ENCODE measurements at places on chromosomes 4 and X.

DNA sequence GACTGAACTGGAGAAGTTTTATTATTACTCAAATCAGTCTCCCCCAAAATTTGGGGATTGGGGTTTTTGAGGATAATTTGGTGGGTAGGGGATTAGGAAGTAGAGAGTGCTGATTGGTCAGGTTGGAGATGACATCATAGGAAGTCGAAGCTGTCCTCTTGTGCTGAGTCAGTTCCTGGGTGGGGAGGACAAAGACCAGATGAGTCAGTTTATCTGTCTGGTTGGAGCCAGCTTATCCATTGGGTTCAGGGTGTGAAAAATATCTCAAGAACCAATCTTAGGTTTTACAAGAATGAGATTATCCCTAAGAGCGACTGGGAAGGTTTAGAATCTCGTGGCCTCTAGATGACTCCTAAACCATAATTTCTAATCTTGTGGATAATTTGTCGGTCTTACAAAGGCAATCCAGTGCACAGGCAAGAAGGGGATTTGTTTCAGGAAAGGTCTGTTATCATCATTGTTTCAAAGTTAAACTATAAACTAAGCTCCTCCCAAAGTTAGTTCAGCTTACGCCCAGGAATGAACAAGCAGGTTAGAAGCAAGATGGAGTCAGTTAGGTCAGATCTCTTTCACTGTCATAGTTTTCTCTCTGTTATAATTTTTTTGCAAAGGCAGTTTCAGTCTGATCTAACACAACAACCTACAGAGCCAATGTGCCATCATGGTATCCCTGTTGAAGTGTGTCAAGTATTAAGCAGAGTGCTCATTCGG is 274.5 kb downstream of the SLC7A11 start:
- DNase-seq = no peak

- DNase-seq = no peak
Observed at GRCh38 chr4:157700898-157701694, 471.7 kb downstream of the GASK1B start.

DNA sequence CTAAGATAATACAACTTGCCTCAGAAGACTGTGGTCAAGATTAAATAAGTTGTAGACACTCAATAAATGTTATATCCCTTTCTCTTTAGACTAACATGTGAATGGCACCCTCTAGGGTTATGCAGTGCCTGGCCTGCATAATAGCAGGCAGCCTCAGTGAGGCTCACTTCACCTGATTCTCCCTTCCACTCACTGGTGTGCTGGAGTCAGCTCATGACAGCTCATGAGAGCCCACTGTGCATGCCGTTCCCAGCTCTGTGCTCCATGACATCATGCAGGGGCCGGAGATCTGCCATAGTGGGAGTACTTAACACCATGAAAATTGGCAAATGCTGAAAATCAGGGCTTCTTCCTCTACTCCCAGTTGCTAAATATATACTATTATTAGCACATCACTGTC is 64.5 kb downstream of the TEC start:
- DNase-seq = no peak

DNA sequence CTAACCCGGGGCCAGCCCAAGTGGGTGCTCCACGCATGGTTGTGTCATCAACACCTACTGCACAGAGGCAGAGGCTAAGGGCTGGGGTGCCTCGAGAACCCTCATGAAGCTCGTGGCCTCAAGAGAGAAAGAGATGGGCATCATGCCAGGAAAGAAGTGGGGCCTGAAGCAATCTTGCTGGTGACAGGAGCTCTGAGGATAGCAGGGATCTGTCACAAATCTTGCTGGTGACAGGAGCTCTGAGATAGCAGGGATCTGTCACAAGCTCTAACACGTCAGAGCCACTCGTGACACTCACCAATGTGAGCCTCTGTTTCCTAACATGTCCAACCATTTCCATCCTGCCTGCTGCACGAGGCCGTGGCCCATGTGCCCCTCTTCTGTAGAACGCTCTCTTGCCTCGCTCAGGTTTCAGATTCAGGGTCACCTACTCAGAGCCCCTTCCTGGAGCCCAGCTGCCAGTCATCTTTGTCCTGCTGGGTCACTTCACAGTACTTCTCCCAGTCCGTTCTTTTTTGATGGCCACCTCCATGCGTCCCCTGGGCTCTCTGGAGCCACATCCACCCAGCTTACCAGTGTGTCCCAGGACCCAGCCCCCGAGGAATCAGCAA is 21.1 kb downstream of the PNMA6E start:
- DNase-seq = no peak

DNA sequence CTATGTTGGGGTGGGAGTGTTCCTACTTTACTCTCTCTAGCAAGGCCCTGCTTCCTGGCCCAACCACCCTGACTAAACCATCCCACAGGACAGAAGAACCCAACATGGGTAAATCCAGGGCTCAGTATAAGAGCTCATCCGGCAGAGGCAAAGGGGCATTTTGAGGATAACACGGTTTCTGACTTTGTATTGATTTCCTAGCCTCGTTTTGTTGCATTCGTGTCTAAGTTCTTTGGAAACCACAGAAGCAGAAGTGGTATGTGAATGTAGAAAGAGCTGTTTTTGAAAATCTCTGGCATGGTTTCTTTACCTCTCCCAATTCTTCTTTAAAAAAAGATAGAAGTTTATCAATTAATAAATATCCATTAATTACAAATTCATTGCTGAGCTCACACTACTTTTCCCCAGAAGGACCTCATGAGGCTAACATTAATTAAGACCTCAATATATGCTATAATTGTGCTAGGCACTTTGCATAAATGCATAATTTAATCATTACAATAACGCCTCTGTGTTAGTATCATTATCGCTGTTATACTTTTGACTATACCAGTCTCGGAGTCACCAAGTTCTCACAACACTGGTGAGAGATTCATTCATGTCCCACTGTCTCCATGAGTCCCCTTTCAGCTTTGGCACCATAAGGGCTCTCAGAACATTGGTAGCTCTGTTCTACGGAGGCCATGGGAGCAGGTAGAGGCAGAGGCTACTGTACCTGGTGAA is 5.8 kb upstream of the CLNK start:
- DNase-seq = no peak

- DNase-seq = no peak
Observed at GRCh38 chr4:7007944-7008343, 35.2 kb upstream of the TADA2B start.

GRCh38 chr4:34181311-34181841 is 2062.9 kb downstream of the ARAP2 start:
- no peak for DNase-seq

DNA sequence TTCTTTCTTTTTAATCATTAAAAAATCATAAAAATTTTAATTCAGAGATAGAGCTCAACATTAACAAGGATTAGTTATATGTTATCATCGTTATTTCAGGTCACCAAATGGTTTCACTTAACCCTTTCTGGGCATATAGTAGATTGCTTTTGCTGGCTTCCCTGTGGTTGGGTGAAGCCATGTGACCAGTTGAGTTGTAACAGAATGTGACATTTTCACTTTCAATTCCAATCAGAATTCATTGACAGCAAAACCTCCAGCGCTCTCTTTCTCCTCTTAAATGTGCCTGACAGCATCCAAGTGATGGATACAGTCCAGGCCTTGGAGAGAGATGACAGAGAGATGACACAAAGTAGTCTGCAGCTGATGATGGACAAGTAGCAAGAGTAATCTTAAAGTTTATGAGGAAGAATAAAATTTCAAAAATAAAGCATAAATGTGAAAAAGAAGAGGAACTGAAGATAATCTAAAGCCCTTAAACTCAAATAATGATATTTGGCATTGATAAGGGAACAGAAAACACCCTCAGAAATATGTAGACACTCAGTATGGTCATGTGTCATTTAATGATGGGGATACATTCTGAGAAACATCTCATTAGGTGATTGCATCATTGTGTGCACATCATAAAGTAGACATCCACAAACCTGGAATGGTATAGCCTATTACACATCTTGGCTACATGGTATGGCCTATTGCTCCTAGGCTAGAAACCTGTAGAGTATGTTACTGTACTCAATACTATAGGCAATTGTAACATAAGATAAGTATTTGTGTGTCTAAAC is 92.3 kb upstream of the QRFPR start:
- no peak for DNase-seq

- no peak for DNase-seq
Observed at GRCh38 chr4:128373628-128374027, 86.0 kb upstream of the PGRMC2 start.

DNA sequence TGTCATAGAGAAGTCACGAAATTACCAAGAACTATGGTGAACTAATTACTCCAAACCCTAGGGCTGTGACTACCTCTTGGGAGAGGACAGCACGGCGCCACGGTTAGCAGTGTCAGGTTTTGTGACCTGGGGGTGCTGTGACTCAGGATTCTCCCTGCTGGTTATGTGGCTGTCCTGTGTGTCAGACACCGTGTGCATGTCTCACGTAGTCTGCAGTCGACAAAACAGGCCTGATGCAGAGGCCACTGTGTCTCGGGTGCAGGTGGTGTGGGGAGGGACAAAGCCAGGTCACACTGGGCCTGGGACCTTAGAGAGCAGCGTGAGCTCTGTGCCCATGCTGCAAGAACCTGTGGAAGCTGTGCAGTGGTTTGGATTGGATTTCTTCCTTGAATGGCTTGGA is 34.1 kb downstream of the TNIP2 start:
- DNase-seq = peak; percentile 22

- DNase-seq = no peak
Observed at GRCh38 chr4:7559741-7560395, 125.1 kb upstream of the PSAPL1 start.

- DNase-seq = no peak
Observed at GRCh38 chrX:111337067-111337637, 66.9 kb upstream of the CAPN6 start.

- no peak for DNase-seq
Observed at GRCh38 chr4:37441231-37442061, 196.9 kb downstream of the NWD2 start.

GRCh38 chr4:102263024-102263787 is 82.1 kb downstream of the SLC39A8 start:
- DNase-seq = no peak

DNA sequence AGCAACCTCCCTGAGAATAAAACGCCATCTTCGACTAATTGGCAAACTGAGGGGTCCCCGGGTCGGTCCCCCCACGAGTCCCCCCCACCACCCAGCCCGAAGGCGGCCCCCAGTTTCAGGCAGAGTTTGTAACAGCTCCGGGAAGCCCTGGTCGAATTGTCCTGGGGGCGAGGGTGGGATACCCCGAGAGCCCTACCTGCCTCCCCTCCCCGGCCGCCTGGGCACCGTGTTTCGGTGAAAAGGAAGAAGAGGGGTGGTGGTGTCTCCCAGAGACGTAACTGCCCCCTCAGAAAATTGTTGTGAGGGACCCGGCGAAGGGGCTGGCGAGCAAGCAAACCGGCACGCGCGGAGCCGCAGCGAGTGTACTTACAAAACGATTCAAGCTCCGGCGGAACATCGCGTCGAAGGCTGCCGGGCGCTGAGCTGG is 1.2 kb downstream of the ATP11C start:
- peak; percentile 66 for DNase-seq

GRCh38 chr4:2411786-2412510 is 6.5 kb downstream of the ZFYVE28 start:
- DNase-seq = no peak
